ENCODE measurements at places on chromosomes 2 and 18.
A peak's percentile ranks its signal among the peaks of the same experiment; 100 is the strongest.

DNA sequence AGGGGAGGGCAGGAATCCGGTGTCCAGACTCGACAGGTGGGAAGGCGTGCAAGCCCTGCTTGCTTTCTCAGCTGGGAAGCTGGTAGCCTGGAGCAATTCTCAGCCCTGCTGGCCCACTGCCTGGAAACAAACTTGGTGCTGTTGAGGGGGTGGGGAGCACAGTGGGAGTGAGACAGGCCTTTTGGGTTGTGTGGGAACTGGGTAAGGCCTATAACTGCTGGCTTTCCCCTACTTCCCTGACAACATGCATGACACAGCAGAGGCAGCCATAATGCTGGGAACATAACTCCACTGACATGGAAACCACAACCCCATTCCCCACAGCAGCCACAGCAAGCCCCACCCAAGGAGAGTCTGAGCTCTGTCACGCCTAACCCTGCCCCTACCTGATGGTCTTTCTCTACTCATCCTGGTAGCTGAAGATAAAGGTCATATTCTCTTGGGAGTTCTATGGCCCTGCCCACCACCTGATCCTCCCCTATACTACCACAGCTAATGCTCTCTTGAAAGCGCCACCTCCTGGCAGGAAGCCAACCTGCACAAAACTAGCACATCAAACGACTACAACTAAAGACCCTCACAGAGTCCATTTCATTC lies 122.9 kb upstream of the ACVR1C start:
- DNase-seq, result no peak

DNA sequence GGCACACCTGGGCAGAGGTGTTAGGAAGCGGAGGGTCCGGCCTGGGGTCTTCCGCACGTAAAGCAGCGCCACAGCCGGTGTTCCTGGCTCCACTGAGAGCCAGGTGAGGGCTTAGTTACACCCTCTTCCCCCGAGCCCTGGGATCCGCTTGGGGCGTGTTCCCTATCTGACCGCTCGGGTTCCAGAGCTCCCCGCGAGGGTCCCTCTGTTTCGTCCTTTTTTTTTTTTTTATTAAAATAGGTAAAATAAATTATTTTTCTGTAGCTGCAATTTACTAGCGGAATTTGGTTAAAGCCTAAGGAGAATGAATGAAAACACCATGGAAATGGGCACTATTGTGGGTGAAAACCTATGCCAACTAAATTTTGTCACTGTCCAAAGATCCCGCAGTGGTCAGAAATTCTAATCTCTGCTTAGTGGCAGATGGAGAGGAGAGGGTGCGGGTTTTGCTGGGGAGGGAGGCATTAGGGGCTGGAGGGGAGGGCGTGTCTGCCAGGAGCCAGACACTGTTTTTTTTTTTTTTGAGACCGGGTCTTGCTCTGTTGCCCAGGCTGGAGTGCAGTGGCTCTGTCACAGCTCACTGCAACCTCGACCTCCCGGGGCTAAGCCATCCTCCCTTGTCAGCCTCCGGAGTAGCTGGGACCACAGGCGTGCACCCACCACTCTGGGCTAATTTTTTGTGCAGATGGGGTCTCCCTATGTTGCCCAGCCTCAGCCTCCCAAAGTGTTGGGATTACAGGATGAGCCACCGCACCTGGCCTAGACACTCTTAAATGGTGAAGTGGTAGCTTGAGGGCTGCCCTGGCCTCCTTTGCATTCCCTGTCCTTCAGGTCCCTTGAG lies 834 bp downstream of the PDCL3 start:
- no peak for DNase-seq

DNA sequence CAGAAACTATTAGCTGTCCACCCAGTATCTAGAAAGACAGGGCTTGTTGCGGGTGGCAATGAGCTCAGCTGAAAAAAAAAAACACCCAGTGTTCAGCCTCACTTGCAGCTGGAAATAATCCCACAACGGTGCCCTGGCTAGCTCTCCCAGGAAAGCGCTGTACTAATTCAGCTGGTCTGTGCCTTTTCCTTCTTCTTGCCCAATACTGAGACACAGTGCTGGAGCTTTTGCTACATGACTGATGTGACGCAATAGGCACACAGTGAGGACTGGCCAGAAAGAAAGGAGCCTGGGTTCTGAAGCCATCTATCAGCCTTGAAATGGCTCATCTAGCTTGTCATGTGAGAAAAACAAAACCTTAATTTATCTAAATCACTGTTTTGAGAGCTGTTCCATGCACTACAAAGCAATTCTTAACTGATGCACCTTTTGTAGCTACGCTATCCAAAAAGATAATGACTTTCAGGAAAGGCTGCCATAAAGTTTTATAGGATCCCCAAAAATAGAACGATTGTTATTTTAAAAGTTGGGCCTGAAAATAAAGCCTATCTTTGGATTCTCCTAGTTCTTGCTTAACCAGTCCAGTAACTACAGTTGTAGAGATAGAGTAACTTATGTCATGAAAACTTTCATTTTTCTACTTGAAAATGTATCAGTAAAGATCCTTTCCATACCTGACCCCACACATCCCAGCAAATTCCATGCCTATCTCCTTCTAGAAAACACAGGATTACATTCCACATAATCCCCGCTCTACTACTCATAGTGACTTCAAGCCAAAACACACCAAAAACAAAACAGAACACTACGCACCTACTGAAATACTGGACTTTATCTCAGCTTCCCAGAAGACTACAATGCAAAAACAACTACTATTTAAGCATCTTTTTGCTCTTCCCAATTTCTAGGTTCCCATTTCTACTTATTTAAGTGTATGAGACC lies 15.9 kb downstream of the KIDINS220 start:
- DNase-seq, result no peak

DNA sequence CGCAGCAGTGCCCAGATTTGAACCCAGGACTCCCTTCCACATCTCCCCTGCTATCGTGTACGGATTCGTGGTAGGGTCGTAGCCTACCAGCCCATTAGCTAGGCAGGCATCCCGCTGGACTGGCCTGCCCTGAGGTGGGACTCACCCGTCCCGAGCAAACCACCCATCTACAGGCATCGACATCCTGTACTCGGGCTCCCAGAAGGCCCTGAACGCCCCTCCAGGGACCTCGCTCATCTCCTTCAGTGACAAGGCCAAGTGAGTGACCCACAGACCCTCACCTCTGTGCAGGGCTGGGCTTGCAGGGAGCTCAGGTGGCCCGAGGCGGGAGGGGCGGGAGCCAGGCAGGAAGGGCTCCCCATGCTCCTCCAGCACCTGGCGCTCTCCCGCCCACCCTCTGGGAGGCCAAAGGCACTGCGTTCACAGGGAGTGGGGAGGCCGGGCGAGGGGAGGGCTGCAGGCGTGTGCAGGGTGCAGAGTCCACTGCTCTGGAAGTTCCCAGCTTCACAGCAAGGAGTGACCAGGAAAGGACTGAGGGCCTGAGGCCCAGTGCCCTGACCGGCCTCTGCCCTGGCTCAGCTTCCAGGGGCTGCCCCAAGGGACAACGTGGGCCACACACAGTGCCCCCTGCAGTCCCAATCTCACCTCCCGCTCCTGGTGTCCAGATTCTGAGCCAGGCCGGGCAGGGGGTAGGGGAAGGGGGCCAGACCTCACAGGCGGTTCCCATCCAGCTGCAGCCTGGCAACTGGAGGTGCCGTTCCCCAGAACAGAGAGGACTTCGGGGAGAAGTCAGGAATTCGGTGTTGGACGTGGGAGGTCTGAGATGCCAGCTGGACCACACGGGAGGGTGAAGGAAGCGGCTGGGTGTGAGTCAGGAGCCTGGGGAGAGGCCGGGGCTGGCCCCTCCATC lies 5.4 kb downstream of the AGXT start:
- peak; percentile 62 for DNase-seq

- DNase-seq, result no peak
Measured at GRCh38 chr18:44197832-44198611, 482.7 kb upstream of the SETBP1 start.

GRCh38 chr2:98412751-98413458 lies 31.8 kb upstream of the INPP4A start:
- no peak for DNase-seq

- no peak for DNase-seq
Measured at GRCh38 chr2:159155320-159155719, 131.2 kb downstream of the WDSUB1 start.

DNA sequence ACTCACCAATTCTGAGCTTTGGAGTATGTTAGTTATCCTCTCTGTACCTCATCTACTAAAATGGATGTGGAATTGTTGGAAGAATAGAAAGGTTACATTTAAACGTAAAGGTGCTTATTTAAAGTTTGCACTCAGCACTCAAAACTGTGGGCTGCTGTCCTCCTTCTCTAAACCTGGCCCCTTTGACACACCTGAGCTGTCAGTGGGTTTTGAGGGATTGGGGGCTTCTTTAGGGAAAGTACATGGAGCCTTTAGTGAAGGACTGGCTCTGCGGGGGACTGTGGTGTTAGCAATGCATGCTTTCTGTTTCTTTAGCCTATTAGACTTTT lies 47.2 kb downstream of the TET3 start:
- DNase-seq, result no peak

DNA sequence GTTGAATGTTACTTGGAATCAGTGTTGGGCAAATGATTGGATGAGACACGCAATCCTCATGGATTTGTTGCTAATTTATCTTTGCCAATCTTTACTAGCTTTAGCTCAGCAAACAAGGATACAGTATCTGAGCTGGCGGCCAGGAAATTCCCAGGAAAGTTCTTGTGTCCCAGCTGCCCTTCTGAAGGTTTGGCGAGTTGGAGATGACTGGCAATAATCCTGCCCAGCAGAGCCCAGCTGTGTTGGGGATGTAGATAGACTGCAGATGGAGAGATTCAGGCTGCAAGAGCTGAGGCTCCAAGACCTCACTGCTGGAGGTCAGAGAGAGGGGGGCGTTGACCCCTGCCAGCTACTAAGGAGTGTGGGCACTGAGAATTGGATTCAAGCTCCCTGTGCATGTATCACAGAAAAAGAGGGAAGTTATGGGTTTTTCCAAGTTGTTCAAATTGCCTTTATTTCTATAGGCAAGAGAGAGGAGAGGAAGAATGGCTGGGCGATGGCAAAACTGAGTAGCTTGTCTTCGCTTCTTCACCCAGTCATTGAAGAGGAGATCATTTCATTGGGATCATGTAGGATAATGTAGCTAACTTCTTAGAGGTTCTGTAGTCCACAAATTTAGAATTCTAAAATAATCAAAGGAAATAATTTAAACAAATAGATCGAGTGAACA lies 506.8 kb upstream of the LRATD1 start:
- DNase-seq, result no peak

DNA sequence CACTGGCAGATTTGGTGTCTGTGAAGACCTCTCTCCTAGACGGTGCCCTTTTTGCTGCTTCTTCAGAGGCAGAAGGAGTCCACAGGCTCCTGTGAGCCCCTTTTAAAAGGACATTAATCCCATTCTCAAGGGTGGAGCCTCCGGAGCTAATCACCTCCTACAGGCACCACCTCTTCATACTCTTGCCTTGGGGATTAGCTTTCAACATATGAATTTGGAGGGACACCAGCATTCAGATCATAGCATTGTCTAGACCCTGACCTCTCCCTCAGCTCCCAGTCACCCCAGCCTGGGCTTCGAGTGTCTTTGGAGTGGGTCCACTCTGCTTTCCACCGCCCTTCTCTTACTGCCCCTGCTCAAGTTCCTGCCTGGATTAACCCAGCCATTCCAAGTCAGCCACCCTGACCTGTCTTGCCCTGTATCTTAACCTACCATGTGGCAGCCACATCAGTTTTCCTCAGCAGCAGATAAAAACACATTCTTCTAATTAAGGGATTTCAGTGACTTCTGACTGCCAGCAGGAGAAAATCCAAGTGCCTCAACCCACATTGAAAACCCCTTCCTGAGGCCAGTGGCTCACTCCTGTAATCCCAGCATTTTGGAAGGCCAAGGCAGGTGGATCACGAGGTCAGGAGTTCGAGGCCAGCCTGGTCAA lies 6.1 kb upstream of the NCL start:
- no peak for DNase-seq

GRCh38 chr18:61845197-61845596 lies 47.6 kb downstream of the RNF152 start:
- DNase-seq, result no peak

- no peak for DNase-seq
Measured at GRCh38 chr18:732371-732770, 19.9 kb upstream of the ENOSF1 start.

DNA sequence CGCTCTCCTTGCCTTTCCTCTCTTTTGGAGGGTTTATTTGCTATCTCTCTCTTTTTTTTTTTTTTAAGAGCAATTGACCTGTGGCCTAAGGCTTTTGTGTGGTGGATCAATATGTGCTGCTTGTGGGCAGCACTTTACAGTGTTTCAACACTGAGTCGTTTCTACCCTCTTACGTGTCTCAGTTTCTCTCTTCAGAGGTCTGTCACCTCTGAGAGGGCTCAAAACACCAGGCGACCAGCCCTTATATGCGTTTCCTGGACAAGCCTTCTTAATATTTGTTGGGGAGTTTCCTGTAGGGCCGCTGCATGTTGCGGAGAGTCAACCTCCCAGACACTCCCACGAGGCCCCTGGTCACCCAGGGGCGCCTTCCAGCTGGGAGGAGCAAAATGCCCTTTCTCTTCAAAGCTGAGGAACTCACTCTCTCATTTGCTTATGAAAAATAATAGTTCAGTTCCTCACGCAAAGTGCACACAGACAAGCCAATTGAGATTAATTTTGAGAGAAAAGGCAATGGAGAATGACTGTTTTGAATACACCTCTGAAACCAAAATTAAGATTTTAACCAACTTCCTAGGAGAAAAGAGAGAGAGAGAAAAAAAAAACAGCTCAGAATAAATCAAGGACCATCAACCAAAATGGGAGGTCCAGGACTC lies 96.3 kb upstream of the B3GNT2 start:
- no peak for DNase-seq

GRCh38 chr2:20465716-20466394 lies 19.0 kb downstream of the RHOB start:
- peak; percentile 20 for DNase-seq

DNA sequence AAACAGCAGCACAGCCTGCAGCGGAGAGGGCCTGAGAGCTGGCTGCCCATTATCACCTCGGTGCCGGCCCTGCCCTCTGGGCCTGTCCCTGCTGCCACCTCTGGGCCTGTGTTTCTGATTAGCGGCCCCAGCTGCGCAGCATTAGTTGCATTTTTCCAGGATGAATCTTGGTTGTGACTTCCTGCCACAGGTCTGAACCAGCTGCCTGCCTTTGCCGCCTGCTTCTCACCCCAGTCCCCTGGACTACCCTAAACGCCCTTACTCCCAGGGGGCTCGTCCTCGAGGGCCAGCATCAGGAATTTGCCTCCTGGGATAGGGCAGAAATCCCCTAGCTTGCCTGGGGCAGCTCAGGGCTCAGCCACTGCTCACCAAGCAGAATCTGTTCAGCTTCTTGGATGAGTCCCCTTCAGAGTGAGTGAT lies 342.8 kb downstream of the DYSF start:
- peak; percentile 76 for DNase-seq

DNA sequence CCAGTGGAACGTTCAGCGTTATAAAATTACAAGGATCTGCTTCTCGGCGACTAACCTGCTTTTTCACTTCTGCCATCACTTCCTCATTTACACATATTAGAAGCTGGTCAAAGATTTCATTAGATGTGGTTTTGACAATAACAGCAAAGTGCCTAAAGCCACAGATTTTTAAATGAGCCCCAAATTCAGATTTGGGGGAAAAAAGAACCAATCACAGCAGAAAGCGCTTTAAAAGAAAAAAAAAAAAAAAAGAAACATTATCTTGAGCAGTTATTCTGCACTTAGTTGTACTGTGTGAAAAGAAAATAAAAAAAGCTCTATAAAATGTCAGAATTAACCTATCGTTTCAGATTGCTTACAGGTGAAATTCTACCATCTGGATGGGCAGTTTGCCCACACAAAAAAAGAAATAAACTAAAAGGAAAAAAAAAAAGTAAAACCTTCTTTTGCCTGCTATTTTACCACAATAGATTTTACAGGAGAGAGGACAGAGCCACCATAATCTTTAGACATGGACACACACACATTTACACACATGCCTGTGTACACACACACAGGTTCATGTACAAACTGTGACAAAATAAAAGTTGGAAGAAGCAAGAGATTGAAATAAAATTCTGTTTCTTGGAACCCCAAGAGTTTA lies 167.2 kb downstream of the TCF4 start:
- no peak for DNase-seq
